ENCODE measurements at places on chromosomes 7 and 10. TPM values are rescaled to one million over a fixed set of nuclear protein-coding genes. Genes with fewer than 3 reads are reported as not detected.

DNA sequence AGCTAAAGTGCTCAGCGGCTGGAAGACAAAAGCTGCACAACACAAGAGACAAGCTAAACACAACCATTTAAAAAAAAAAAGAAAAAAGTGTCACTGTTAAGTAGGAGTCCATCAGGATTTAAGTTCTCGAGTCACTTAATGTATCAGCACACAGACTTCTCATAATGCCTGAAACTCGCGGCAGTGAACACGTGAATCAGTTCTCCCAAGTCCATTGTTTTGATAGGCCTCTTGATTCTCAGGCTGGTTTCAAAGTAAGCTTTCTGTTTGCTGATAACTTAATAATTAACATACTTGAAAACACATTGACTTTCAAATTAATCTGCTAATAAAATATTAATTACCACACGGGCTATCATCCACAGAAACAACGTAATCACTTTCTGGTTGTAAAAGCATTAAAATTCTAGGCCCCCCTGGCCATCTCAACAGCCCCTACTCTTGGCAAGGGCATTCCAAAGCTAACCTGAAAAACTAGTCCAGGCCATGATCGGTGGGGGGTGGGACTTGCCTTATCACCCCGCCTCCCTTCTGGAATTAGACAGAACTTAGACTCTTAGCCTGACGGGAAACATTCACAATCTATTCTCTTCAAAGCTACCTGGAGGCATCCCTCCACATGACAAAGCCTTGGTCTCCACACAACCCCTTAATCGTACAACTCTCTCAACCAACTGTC, 129.0 kb downstream of the DIP2C start:
- no peak for DNase-seq
- no peak overlapping the region for H3K4me3 ChIP-seq
- no peak overlapping the region for H3K27ac ChIP-seq
- no peaks in the 10 kb centered on the region for H3K4me1 ChIP-seq

DNA sequence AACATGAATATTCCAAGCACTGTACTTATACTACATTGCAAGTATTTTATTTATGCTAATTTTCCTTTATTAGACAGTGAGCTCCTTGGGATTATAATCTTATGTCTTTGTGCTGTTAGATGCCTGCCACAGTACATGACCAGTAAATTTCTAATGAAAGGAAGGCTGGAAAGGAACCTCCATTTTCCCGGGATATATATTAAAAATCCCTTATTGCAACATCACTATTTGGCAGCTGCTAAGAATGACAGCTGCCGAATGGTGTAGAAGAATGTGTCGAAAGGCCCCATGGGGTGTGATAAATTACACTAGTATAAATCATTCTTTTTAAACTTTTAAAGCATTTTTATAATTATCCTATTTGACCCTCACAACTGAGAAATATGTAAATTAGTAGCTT, 59.1 kb downstream of the TFAM start:
- H3K4me3 ChIP-seq = no peak overlapping the region
- H3K27me3 ChIP-seq = no peaks in the 10 kb centered on the region
- no peaks in the 10 kb centered on the region for H3K4me1 ChIP-seq
- H3K27ac ChIP-seq = no peak overlapping the region
- no peak for DNase-seq

SLC26A5 gene
- not detected for total RNA-seq

MYOF gene
- total RNA-seq = 0.57 TPM

AGR2 gene
- total RNA-seq = not detected
